Upper lobe of left lung (tissue), 6 donors: ENCODE measurements at places on chromosomes 7 and 10. TPM values are rescaled to one million over a fixed set of nuclear protein-coding genes. Genes with fewer than 3 reads are reported as not detected.

- DNase-seq, result no peak
- H3K4me1 ChIP-seq, result no peaks in the 10 kb centered on the region
- no peak overlapping the region for H3K27ac ChIP-seq
- H3K27me3 ChIP-seq, result no peaks in the 10 kb centered on the region
- no peaks in the 10 kb centered on the region for H3K36me3 ChIP-seq
Measured at GRCh38 chr10:75705426-75705825, 274.0 kb downstream of the LRMDA start.

- no peak overlapping the region for H3K4me3 ChIP-seq
- no peaks in the 10 kb centered on the region for H3K36me3 ChIP-seq
- H3K27ac ChIP-seq, result no peak overlapping the region
- H3K4me1 ChIP-seq, result no peaks in the 10 kb centered on the region
- DNase-seq, result no peak
- no peaks in the 10 kb centered on the region for H3K27me3 ChIP-seq
Measured at GRCh38 chr10:82938331-82938730, 1063.3 kb downstream of the NRG3 start.

DNA sequence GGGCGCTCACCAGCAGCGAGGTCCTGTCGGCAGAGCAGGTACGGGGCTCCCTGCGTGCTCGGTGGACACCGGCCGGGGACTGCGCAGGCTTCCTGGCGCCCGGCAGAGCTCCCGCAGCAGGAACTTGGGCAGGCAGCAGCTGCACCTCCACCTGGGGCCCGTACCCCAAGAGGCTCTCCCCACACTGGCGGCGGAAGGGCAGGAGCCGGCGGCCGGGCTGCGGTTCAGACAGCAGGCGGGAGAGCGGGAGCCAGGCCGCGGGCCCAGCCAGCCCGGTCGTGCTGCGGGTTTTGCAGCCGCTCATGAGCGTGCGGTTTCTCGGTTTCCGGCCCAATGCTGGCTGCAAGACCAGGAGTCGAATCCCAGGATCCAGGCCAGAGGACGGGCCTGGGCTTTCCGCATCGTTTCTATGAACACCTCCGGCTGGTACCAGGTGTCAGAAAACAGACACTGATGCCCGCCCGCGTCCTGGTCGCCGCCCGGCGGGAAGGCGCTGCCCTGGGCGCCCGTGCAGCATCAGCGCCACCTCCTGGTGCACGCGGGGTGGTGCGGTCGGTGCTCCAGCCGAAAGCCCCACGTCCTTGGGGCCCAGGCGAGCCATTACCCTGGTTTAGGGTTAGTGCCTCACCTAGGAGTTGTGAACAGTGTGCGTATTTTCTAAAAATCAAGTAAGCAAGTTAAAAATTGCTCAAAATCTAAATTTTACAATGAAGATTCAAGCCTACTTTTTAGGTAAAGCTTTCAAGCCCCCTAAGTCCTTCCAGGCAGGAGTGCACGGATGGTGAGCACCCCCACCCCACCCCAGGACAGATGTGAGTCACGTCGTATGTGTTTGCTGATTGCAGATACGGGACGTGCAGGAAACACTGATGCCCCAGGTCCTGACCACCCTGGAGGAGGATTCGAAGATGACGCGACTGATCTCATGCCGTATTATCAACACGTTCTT lies 47.4 kb upstream of the PRKAR1B start:
- no peak overlapping the region for H3K4me3 ChIP-seq
- peaks cover 13% of the 10 kb centered on the region for H3K4me1 ChIP-seq
- H3K27ac ChIP-seq, result no peak overlapping the region
- H3K27me3 ChIP-seq, result no peaks in the 10 kb centered on the region

GRCh38 chr10:47048526-47048905 lies 137.3 kb downstream of the PTPN20 start:
- no peaks in the 10 kb centered on the region for H3K4me1 ChIP-seq
- no peaks in the 10 kb centered on the region for H3K27me3 ChIP-seq
- no peak overlapping the region for H3K4me3 ChIP-seq
- no peak overlapping the region for H3K27ac ChIP-seq
- no peak for DNase-seq
- H3K36me3 ChIP-seq, result no peaks in the 10 kb centered on the region

DNA sequence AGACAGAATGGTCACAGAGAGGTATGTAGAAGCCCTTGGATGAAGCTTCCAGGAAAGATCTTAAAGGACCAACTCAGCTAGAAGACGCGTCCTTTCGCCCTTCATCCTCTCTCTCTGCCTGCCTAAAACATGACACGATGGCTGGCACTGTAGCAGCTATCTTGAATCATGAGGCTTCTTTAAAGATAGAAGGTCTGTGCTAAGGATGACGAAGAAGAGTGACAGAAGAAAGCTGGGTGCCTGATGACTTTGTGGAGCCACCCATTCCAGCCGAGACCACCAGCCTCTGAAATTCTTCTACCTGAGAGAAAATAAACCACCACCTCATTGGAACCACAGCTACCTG lies 25.5 kb downstream of the WDR86 start:
- no peak for DNase-seq
- H3K4me3 ChIP-seq, result no peak overlapping the region
- H3K36me3 ChIP-seq, result no peaks in the 10 kb centered on the region
- peaks cover 19% of the 10 kb centered on the region for H3K4me1 ChIP-seq
- no peak overlapping the region for H3K27ac ChIP-seq

GRCh38 chr10:125023255-125023654 lies 81.3 kb downstream of the ZRANB1 start:
- peaks cover 16% of the 10 kb centered on the region for H3K36me3 ChIP-seq
- DNase-seq, result no peak
- peaks cover 9% of the 10 kb centered on the region for H3K4me1 ChIP-seq
- H3K4me3 ChIP-seq, result no peak overlapping the region
- H3K27me3 ChIP-seq, result no peaks in the 10 kb centered on the region

DNA sequence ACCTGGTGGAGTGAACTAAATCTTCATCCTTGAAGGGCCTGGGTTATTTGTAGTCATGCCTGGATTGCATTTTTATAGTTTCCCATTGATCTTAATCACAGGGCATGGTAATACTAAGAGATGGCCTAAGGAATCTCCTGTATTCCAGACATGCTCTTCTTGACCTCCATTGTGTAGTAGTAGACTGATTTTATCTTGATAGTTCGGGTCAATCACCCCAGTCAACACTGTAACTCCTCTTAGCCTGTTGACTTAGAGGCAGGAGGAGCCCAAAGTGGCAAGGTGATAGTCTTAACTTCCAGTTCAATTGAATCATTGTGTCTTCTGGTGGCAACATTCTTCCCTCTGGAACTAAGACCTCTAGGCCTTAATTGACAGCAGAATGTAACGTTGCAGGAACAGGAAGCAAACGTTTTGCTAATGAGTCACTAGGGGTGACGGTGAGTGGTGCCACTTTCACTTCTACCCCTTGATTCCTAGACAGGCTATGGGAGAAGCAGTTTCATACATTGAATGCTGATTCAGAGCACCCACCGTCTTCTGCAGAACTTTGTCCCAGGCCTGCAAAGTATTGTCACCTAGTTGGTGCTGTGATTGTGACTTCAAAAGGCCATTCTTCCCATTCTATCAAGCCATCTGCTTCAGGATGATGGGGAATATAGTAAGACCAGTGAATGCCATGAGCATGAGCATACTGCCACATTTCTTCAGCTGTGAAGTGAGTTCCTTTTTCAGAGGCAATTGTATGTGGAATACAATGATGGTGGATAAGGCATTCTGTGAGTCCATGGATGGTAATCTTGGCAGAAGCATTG lies 24.0 kb upstream of the PAPSS2 start:
- no peaks in the 10 kb centered on the region for H3K36me3 ChIP-seq
- H3K27ac ChIP-seq, result peak overlapping the region; percentile 30
- H3K4me1 ChIP-seq, result no peaks in the 10 kb centered on the region
- no peak for DNase-seq
- no peaks in the 10 kb centered on the region for H3K27me3 ChIP-seq

GRCh38 chr10:121891103-121891502 lies 36.7 kb downstream of the ATE1 start:
- DNase-seq, result no peak
- no peak overlapping the region for H3K4me3 ChIP-seq
- H3K27ac ChIP-seq, result no peak overlapping the region
- no peaks in the 10 kb centered on the region for H3K36me3 ChIP-seq
- no peaks in the 10 kb centered on the region for H3K4me1 ChIP-seq
- no peaks in the 10 kb centered on the region for H3K27me3 ChIP-seq

DNA sequence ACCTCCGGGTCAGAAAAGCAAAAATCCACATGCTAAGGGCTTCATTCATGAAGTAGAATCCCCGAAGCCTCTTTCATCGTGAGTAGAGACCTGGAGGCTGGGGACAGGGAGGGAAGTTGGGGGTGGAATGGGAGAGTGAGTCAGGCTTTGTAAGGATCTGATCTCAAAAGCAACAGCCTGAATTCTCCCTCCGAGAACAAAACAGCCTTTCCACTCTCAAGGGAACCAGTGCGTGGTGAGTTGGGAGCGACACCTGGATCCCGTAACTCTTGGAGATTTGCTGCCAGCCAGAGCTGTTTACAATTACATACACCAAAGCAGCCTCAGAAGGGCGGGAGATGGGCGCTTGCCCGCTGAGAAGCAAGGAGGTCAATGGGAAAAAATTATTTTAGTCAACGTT lies 10.8 kb downstream of the AFAP1L2 start:
- H3K4me1 ChIP-seq, result no peaks in the 10 kb centered on the region
- no peak overlapping the region for H3K27ac ChIP-seq
- H3K36me3 ChIP-seq, result no peaks in the 10 kb centered on the region
- no peak overlapping the region for H3K4me3 ChIP-seq

GRCh38 chr10:132690401-132690800 lies 95.5 kb downstream of the NKX6-2 start:
- no peaks in the 10 kb centered on the region for H3K27me3 ChIP-seq
- H3K4me3 ChIP-seq, result no peak overlapping the region
- DNase-seq, result no peak
- no peak overlapping the region for H3K27ac ChIP-seq

GRCh38 chr10:14407567-14407966 lies 76.8 kb upstream of the FRMD4A start:
- no peaks in the 10 kb centered on the region for H3K4me1 ChIP-seq
- DNase-seq, result no peak
- no peak overlapping the region for H3K4me3 ChIP-seq
- no peaks in the 10 kb centered on the region for H3K27me3 ChIP-seq

DNA sequence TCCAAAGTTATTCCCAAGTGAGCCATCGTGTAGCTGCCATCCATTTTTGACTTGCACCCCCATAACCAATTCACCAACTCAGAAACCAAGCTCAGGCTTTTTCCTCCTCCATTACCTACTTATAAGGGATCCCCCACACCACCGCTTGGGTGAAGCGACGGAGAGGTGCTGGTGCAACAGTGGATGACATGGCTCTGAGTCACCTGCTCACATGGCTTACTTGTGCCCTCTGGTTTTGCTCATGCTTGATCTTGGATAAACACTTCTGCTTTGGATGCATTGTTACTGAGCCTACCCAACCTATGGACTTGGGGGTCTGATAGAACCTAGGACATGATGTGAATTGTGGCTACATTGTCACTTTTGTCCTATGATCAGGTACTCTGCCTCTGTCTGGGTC lies 12.0 kb upstream of the AKR1B1 start:
- H3K4me1 ChIP-seq, result no peaks in the 10 kb centered on the region
- no peak overlapping the region for H3K4me3 ChIP-seq
- no peaks in the 10 kb centered on the region for H3K27me3 ChIP-seq
- H3K36me3 ChIP-seq, result no peaks in the 10 kb centered on the region
- no peak overlapping the region for H3K27ac ChIP-seq
- DNase-seq, result no peak

- no peaks in the 10 kb centered on the region for H3K36me3 ChIP-seq
- H3K4me3 ChIP-seq, result no peak overlapping the region
- peak; percentile 71 for DNase-seq
- no peak overlapping the region for H3K27ac ChIP-seq
- no peaks in the 10 kb centered on the region for H3K27me3 ChIP-seq
- peaks cover 5% of the 10 kb centered on the region for H3K4me1 ChIP-seq
Measured at GRCh38 chr10:132960071-132960472, 17.7 kb upstream of the CFAP46 start.

DNA sequence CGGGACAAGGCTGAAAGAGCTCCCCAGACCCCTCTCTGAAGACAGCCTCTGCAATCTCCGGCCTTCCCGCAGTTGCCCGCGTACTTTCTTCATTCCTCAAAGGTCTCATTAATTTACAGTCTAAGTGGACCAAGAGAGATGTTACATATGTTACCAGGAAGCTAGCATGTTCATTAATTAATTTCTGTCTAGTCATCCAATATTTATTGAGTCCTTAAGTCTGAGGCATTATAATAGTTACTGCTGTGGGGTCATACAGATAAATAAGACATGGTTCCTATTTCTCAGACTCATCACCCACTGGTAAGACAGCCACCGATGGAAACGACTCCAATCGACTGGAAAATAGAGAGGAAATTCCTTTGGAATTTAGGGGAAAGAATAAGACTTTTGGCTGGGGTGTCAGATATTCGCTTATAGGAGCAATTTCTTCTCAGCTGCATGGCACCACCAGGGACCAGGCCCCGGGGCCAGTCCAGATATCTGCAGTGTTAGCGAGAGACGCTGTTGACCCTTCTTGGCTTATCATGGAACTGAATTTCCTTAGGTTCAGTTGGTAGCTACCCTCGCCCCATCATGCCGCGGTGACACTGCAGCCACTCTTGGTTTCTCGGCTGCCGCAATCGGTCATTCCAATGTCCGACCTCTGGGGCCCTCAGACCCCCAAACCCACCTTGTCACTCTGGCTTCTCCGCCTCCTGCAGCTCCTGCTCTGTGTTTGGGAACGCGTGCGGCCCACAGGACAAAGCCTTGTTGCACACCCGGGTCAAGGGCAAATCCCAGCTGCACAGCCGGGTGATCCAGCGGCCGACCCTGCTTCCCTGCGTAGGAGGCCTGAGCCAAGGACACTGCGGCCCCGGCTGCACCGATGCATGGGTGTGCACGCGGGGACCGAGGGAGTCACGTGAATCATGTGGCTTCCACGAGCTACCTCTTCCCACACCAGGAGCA lies 383.2 kb downstream of the DNAJB6 start:
- peak; percentile 7 for DNase-seq
- H3K4me3 ChIP-seq, result no peak overlapping the region
- H3K36me3 ChIP-seq, result no peaks in the 10 kb centered on the region
- H3K27ac ChIP-seq, result no peak overlapping the region
- no peaks in the 10 kb centered on the region for H3K4me1 ChIP-seq

DNA sequence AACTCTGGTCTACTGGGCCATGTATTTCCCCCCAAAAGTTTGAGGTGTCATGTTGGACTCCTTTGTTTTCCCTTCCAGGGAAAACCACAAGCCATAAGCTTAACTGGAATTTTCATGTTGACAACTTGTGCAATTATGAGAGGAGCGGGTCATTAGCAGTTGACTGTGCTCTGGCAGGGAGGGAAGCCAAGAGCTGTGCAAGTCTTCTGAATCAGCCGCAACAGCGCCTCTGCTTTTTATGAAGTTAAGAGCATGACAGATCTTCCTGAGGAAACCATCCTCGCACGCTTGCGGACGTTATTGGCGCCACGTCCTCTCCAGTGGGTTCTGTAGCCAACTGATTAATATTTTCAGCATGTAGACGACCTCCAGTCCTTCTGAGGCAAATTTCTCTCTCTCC lies 148.7 kb upstream of the MKI67 start:
- H3K27ac ChIP-seq, result no peak overlapping the region
- DNase-seq, result no peak
- H3K4me1 ChIP-seq, result no peaks in the 10 kb centered on the region

The DNMBP gene
- total RNA-seq, result 10.1 TPM

The RSPH10B gene
- 0.20 TPM for total RNA-seq

The CAV2 gene
- total RNA-seq, result 205 TPM

The CPA2 gene
- total RNA-seq, result not detected

The AGR2 gene
- total RNA-seq, result 61.4 TPM
